Ammon's horn (tissue), 1 donor: ENCODE measurements at places on chromosomes 3 and 15.

DNA sequence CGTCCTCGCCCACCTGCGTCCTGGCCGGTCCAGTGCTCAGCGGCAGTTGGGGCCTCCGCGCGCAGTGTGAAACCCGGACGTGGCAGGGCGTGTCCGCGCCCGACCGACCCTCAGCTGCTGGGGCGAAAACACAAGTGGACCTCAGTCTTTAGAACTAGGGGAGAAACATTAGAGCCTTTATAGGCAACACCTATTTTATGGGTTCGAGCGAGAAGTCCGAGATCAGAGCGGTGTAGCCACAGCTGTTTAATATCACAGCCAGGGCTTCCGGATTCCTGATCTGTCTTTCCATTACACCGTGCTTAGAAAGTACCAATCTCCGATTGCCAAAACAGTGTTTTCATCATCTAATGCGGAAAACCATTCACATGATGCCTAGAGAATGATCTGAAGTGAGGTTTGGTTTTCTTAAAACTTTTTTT lies 506 bp downstream of the RAD51 start:
- DNase-seq: no peak

DNA sequence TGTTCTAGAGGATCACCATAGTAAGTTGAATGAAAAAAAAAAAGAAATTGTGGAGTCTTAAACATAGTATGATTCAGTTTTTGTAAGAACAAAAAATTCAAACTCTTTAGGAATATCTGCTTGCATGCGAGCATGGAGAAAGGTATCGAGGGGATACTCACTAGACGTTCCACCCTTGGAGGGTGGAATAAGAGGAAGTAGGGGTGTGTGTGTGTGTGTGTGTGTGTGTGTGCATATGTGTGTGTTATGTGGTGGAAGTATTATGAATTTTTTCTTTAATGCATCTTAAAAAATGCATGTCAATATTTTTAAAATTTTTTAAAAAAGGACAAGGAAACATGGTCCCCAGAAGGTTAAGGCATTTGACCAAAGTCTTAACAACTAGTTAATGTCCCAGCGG lies 26.5 kb upstream of the SIAH2 start:
- no peak for DNase-seq

- DNase-seq: no peak
Measured at GRCh38 chr3:97736928-97737327, 27.6 kb upstream of the ARL6 start.

- DNase-seq: no peak
Measured at GRCh38 chr3:16912400-16913263, 27.9 kb downstream of the PLCL2 start.

DNA sequence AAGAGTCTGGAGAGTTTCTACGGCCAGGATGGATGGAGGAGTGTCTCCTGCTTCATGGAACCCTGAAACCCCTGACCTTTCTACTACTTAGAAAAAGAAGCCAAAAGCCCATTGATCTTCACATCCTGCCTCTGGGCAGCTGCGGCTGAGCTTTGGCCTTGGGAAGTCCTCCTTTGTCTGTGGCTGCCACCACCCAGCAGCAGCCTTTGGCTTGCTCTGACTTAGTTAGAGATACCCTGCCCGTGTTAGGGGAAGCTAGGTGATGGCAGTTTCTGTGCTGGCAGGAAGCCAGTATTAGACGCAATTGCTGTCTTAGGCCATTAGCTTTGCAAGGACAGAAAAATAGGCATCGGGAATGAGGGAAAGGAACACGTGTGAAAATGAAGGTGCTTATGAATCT lies 18.8 kb downstream of the APH1B start:
- DNase-seq: no peak

DNA sequence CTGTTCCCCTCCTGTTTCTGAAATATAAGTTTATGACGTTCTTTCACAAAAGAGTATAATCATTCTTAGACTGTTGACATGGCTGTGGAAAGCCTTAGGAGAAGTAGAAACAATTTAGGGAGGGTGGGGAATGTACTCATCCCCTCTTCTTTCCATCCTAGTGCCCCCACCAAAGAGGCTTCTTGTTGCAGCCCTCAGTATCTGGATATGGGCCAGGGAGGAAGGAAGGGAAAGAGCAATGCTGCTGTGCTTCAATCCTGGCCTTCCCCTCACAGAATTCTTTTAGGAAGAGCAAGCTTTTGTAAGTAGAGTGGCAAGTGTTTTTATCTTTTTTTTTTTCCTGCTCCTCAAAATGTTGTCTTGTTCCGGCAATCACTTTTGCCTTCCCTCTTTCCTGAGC lies 1.7 kb downstream of the INAFM2 start:
- no peak for DNase-seq
